ENCODE measurements at places on chromosomes 2 and 18.
A peak's percentile ranks its signal among the peaks of the same experiment; 100 is the strongest.

DNA sequence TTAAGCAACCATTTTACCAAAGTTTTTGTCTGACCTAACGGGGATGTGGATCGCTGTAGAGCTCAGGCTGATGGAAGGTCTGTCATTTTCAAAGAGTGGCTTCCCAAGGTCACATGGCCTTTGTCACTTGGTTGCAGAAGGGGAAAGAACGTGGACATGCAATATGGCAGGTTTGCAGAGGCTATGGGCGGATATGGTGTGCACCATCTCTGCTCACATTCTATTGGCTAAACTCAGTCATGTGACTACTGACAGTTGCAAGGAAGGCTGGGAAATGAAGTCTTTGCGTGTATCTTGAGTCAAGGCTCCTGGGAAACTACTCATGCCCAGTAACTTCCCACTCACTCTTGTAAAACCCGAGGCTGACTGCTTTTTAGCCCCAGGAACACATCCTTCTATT is 96.8 kb downstream of the ST6GAL2 start:
- DNase-seq = no peak

- peak; percentile 2 for DNase-seq
These were observed 1.4 kb upstream of the SETBP1 start for GRCh38 chr18:44679056-44679913.

DNA sequence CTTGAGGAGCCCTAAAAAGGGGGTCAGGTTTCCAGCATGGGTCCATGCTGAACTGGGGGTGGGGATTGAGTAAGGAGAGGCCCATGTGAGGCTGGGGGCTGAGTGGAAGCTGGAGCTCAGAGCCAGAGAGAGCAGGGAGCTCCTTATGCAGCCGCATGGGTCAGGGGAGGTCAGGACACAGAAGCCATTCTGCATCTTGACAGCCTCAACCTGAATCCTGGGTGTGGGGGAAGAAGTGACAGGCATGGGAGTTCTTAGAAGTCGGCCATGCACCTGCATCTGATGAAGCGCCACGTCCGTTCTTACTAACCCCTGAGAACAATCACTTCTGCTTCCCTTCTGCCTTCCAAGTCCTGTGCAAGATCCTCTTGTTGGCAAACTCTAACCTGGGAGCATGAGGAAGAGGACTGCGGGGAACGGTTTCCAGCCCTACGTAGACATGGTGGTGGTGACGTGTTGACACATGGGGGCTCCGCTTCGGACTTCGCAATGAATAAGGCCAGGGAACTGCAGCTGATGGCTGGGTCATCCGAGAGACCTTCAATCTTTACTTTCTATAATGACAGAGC is 22.3 kb downstream of the GNLY start:
- no peak for DNase-seq

- DNase-seq = no peak
These were observed 797.4 kb downstream of the CNTNAP5 start for GRCh38 chr2:124822516-124822915.

GRCh38 chr2:237662671-237663093 is 35.3 kb downstream of the LRRFIP1 start:
- DNase-seq = no peak

DNA sequence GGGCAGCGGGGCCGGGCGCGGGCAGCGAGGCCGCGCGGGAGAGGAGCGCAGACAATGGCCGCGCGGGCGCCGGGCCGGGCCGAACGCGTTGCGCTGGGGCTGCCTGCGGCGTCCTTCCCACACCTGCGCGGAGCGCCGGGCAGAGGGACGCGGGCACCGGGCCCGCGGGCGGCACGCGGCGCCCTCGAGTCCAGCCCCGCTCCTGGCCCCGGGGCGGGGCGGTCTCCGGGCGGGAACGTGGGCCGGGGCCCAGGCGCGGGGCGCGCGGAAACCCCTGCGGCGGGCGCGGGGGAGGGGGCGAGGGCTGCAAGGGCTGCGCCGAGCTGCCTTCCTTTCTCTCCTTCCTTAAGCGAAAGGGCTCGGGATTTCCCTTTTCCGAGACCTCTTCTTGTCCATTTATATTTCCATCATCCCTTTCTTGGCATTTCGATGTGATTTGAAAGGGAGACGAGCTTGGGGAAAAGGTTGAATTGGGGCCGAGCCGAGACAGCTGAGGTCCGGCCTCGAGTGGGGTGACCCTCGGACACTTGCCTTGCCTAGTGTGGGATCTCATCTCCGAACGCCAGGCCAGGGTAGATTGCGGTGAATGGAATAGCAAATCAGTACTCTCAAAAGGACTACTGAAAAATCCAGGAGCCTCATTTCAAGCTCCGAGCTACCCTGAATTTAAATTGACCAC is 676 bp downstream of the KLHL23 start:
- DNase-seq = no peak

- no peak for DNase-seq
These were observed 948.3 kb downstream of the CNTNAP5 start for GRCh38 chr2:124973396-124973795.

GRCh38 chr18:987325-988186 is 82.9 kb downstream of the ADCYAP1 start:
- no peak for DNase-seq

GRCh38 chr18:50895350-50896045 is 16.6 kb downstream of the ME2 start:
- DNase-seq = no peak

DNA sequence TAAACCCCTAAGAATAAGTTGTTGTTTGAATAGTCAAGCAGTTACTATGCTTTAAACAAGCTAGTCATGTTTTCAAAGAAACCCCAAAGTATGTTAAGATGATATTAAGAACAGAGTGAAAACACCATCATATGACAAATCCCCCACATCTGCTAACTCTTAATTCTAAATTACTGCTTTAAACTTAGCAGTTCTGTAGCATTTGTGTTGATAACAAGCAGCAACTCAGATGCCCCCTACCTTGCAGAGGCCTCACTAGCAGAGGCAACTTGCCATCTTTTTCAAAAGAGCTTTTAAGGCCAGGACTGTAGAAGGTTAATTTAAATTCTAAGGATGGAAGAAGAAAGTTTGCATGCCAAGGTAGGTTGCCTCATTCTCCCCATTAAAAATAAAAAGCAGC is 376.2 kb downstream of the SETBP1 start:
- DNase-seq = no peak

DNA sequence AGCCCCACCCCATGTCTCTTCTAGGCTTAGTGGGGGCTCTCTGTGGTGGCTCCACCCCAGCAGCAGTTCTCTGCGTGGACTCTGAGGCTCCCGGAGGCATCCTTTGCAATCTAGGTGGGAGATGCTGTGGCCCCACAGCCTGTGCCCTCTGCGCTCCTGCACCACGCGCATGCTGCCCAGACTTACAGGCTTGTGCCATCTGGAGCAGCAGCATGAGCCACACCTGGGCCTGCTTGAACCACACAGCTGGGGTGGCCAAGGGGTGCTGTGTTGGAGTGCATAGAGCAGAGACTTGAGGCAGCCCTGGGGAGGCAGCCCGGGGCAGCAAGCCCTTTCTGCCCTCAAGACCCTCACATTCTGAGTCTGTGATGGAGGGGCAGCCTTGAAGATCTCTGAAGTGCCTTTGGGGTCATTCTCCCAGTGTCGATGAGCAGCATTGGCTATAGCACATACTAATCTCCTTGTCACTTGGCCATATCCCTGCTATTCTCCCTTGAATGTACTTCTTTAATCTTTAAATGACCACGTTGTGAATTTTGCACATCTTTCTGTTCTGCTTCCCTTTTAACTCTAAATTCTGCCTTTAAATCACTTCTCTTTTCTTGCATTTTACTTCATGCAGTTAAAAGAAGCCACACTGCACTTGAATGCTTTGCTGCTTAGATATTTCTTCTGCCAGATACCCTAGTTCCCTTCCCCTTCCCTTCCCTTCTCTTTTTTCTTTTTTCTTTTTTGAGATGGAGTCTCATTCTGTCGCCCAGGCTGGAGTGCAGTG is 62.4 kb downstream of the NCAPH start:
- no peak for DNase-seq

DNA sequence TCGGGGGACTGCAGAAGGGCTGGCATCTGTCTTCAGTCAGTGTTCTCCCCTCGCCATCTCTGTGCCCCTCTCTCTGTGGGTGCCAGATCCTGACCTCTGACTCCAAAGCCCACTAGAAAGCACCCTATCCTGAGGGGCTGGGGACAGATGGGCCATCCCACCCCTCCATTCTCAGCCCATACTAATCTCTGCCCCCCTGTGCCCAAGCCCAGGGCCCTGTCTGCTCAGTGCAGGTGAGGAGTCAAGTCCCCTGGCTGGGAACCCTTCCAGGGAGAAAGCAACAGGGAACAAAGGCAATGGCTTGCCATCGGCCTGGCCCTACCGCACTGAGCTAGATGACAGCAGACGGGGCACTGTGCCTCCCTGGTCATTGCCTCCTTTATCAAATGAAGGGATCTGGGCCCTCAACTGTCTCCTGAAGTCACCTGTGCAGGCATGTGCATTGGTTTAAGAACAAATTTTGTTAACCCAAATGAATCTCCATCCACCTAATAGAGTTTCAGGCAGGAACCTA is 42.7 kb upstream of the ID2 start:
- no peak for DNase-seq

GRCh38 chr2:64186699-64187605 is 42.7 kb upstream of the PELI1 start:
- DNase-seq = no peak

- no peak for DNase-seq
These were observed 6.5 kb downstream of the CLHC1 start for GRCh38 chr2:55225481-55226020.

- DNase-seq = no peak
These were observed 35.7 kb downstream of the WDR43 start for GRCh38 chr2:28930205-28930604.

GRCh38 chr18:36412778-36413177 is 115.3 kb downstream of the FHOD3 start:
- DNase-seq = no peak

DNA sequence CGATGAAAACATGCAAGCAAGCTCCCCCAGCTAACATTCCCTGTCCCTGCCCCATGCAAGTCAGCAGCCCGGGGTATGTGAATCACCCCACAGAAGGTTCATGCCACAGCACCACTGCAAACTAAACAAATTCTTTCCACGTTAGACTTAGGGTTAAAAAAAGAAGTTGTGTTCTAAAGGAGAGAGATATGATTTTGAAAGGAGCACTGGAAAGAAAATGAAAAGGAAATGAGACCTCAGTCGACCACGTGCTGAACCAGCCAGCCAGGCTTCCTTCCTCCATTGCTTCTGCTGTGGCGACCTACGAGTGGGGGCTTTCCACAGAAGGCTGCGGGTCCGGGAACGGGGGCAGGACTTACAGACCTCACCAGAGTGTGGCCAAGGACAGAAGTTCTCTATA is 52.0 kb downstream of the ARL4C start:
- no peak for DNase-seq

DNA sequence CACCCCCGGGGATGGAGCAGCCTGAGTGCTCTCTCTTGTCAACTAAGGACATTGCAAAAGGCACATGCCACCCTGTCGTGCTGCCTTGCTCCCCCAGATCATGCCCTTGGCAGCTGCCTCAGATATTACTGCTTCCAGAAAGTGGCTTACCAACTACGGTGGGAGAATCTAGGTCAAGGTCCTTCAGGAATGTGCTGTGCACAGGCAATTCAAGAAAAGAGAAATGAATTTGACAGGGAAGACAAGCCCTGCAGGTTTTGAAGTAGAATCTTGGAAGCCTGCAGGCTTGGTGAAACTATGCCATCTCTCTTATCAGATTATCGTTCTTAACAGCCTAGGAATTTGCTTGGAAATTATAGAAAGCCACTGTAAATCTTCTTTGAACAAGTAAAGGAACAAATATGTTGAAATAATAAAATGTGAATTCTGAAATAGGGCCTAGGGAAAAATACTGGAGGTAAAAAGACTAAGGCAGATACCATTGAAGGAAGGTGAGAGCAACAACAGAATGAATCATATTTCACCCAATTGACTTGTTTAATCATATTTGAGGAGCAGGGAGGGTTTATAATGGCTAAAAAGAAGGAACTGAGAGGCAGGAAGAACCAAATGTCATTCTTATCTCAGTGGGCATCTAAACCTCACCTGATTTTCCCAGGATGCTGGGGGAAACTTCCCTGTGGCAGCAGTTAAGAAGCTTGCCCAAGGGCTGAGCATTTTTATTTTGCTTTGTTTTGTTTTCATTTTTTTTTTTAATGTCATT is 94.0 kb upstream of the GLS start:
- no peak for DNase-seq

- DNase-seq = no peak
These were observed 94.8 kb upstream of the CREB1 start for GRCh38 chr2:207434899-207435465.

DNA sequence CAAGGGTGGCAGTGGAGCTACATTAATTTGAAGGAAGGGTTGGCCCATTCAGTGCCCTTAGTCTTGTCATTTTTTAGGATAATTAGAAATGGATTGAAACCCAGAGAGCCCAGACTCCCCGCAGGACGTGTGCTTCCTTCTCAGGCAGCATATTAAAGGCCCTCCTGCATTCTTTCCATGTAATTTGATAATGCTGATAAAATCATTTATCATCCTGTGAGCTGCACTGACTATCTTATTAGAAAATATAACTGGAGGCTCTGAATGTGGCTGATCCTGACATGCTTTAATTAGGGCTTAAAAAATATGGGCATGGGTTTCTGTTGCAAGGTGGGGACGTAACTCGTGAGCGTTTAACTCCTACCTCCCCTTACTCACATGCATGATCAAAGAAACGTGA is 148.1 kb downstream of the ACKR3 start:
- no peak for DNase-seq

DNA sequence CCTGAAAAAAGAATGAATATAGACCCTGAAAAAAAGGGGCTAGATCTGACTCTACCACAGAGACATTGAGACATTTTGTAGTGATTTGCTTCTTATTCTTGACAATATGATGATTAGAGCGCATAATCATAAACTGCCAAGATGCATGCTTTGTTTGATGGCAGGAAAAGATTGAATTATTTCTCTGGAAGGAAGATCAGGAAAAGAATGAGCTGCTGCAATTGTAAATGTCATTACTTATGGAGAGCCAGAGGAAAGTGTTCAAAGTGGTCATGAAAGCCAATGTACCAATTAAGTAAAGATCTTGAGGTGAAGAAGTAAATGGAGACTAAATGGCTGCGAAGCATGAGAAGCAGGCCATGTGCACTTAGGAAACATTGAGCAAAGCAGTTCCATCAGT is 126.4 kb upstream of the NXPH2 start:
- DNase-seq = no peak

- no peak for DNase-seq
These were observed 151.0 kb upstream of the DAPL1 start for GRCh38 chr2:158644139-158644538.

GRCh38 chr2:166891727-166892126 is 3.4 kb downstream of the XIRP2 start:
- no peak for DNase-seq

GRCh38 chr18:79118797-79119196 is 49.6 kb downstream of the ATP9B start:
- no peak for DNase-seq

- no peak for DNase-seq
These were observed 23.8 kb upstream of the EFHD1 start for GRCh38 chr2:232609607-232610006.

GRCh38 chr18:10530852-10531251 is 5.0 kb downstream of the NAPG start:
- DNase-seq = no peak

Data from activated naive CD4-positive, alpha-beta T cell (primary cell).